Upper lobe of left lung (tissue), 6 donors: ENCODE measurements at places on chromosomes 3 and 15. TPM values are rescaled to one million over a fixed set of nuclear protein-coding genes. Genes with fewer than 3 reads are reported as not detected.

DNA sequence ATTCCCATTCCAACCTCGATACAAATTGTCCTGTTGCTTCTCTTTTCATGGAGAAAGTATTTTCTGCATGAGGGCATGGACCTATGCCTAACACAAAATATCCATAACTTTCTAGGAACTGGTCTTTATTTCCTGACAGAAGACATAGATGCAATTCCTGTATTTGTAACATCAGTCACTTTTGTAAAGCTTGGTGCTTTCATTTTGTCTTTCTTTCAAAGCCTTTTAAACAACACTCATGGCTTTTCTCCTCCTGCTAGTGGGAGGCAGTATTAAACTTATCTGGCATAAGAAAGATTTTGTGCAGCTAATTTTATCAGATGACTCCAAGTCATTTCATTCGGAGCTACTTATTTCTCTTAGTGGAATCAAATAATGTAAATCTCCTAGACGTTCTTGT, 616.0 kb downstream of the RBMS3 start:
- no peak for DNase-seq
- no peaks in the 10 kb centered on the region for H3K36me3 ChIP-seq
- H3K4me3 ChIP-seq = no peak overlapping the region
- H3K27me3 ChIP-seq = no peaks in the 10 kb centered on the region

DNA sequence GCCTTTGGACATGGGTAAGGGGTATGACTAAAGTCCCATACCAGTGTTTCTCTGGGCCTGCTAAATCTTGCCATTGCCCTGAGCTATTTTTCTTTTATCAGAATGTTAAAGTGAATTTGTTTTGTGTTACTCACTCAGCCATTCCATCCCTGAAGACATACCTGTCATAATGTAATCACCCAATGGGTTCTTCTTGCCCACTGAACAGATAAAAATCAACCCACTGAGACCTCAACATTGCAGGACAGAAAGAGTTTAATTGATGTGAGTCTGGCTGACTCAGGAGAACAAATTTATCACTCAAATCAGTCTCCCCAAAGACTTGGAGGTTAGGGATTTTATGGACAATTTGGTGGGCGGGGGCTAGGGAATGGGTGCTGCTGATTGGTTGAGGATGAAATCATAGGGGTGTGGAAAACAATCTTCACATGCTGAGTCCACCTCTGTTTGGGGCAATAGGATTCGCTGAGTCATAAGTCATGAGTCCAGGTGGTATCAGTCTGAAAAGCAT, 47.4 kb downstream of the ILDR1 start:
- no peaks in the 10 kb centered on the region for H3K36me3 ChIP-seq
- no peaks in the 10 kb centered on the region for H3K27me3 ChIP-seq
- no peak for DNase-seq
- no peak overlapping the region for H3K27ac ChIP-seq
- H3K4me1 ChIP-seq = no peaks in the 10 kb centered on the region
- H3K4me3 ChIP-seq = no peak overlapping the region

DNA sequence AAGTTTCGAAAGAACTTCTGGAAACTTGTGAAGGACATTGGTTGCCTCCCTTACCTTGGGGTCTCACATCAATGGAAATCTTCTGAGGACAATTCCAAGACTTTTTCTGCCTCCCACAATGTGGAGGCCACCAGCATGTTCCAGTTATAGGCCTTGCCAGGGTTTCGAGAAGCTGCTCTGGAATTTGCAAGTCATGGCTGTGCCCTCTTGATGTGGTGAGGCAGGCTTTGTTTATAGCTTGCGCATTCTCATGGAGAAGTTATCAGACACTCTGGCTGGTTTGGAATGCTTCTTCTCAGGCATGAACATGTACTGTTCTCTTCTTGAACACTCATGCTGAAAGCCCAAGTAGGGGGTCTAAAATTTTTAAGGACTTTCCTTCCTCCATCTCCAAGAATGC, 4.1 kb downstream of the CXCR6 start:
- H3K36me3 ChIP-seq = peaks cover 32% of the 10 kb centered on the region
- H3K27me3 ChIP-seq = no peaks in the 10 kb centered on the region
- no peak for DNase-seq
- H3K27ac ChIP-seq = peak overlapping the region; percentile 44
- H3K4me3 ChIP-seq = no peak overlapping the region
- H3K4me1 ChIP-seq = no peaks in the 10 kb centered on the region

GRCh38 chr15:22973987-22974386, 6.2 kb downstream of the CYFIP1 start:
- no peaks in the 10 kb centered on the region for H3K36me3 ChIP-seq
- no peak for DNase-seq
- H3K4me1 ChIP-seq = peaks cover 27% of the 10 kb centered on the region
- H3K27ac ChIP-seq = no peak overlapping the region
- H3K4me3 ChIP-seq = no peak overlapping the region
- H3K27me3 ChIP-seq = no peaks in the 10 kb centered on the region

DNA sequence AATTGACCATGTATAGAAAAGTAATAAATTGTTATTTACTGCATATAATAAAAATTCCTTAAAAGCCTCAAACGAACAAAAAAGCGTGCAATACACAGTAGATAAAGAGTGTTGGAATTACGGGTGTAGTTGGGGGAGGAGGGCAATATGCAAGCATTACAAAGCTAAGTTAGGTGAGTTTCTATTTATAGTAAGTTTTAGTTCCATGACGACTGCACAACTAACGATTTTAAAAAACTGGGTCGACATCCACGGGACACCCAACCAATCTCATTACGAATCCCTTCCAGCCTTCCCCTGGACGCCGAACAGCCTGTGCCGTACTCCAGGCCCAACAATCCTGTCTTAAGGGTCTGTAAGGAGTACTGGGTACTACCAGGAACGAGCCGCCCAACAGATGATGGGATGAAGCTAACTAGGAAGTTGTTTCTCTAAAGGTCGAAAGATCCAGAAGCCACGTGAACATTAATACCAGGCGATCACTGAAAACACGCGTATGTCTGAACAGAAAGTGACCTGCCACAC, 677 bp downstream of the POLQ start:
- DNase-seq = no peak
- peaks cover 11% of the 10 kb centered on the region for H3K4me1 ChIP-seq
- no peaks in the 10 kb centered on the region for H3K36me3 ChIP-seq
- peak overlapping the region; percentile 61 for H3K4me3 ChIP-seq

GRCh38 chr3:143360244-143360643, 240.7 kb downstream of the CHST2 start:
- H3K4me3 ChIP-seq = no peak overlapping the region
- H3K4me1 ChIP-seq = no peaks in the 10 kb centered on the region
- H3K36me3 ChIP-seq = no peaks in the 10 kb centered on the region
- no peak for DNase-seq
- H3K27me3 ChIP-seq = no peaks in the 10 kb centered on the region
- no peak overlapping the region for H3K27ac ChIP-seq

GRCh38 chr3:106398891-106399600, 530.2 kb upstream of the CBLB start:
- no peaks in the 10 kb centered on the region for H3K36me3 ChIP-seq
- no peaks in the 10 kb centered on the region for H3K4me1 ChIP-seq
- DNase-seq = no peak
- no peak overlapping the region for H3K4me3 ChIP-seq

DNA sequence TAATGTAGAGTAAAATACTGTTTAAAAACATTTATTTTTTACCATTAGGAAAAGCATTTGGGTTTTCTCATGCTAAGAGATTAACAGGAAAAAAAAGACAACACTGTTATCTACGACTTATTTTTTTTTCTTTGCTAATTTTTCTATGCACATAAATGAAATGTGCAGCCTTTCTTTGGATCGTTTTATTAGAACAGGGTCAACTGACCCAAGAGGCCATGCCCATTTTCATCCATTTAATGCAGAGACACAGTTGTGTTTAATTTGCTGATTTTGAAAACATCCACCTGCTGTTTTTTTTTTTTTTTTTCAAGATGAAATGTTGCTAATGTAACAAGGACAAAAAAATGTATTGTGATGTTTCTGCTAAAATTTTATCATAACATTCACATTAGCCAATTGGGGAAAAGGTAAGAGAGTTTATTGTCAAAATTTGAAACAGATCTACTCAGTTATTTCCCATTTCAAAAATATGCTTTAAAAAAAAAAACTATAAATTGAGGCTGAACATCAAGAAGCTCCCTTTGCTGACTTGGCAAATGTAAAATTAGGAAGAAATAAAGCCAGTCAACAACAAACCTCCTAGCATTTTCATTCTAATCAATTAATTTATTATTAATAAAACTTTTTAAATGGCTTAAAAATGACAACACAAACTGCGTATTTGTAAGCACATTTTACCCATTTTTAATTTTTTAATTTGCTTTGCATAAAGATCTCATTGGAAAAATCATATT, 485.2 kb downstream of the ROBO2 start:
- H3K36me3 ChIP-seq = no peaks in the 10 kb centered on the region
- no peak overlapping the region for H3K27ac ChIP-seq
- no peak for DNase-seq
- H3K27me3 ChIP-seq = no peaks in the 10 kb centered on the region
- H3K4me1 ChIP-seq = no peaks in the 10 kb centered on the region

DNA sequence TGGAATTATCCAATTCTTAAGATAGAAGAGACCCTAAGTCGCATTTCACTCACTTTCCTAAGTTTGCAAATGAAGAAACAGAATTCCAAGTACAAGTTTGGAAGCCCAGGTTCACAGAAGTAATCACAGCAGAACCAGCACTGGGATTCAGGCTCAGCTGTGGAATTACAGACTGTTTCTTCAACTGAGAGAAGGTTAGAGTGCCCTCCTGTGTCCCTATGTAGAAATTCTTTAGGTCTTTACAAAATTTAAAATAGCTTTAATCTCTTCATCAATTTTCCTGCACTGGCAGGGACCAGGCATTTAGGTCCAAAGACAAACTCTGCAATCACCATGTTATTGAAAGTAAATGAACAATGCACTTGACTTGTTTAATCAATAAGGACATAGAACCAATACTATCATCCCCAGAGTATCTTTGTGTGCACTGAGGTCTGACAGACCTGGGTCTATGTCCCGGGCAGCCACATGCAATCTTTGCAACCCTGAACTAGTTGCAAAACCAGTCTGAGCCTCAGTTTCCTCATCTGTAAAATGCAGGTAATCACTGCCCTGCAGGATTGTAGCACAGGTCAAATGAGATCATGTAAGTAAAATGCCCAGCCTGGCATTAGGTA, 96.3 kb upstream of the ZBED2 start:
- H3K36me3 ChIP-seq = no peaks in the 10 kb centered on the region
- no peaks in the 10 kb centered on the region for H3K27me3 ChIP-seq
- H3K27ac ChIP-seq = no peak overlapping the region
- H3K4me1 ChIP-seq = no peaks in the 10 kb centered on the region
- no peak for DNase-seq

DNA sequence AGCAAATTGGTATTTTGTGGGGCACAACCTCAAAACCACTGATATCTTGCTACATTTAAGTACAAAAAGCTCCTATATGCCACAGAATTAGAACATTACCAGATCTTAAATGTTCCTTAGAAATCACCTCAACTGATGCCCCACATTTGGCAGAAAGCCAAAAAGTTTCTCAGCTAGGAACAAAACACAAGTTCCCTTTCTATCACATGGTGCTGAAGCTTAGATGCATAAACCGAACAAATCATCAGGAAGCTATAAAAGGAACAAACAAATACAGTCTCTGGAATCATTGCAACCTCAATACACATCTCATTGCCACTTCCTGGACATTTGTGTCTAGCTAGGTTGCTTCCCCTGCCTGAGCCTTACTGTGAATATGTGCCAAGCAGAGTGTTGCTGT, 492.6 kb downstream of the LPP start:
- DNase-seq = no peak
- peaks cover 3% of the 10 kb centered on the region for H3K4me1 ChIP-seq
- no peaks in the 10 kb centered on the region for H3K36me3 ChIP-seq
- H3K27ac ChIP-seq = no peak overlapping the region

DNA sequence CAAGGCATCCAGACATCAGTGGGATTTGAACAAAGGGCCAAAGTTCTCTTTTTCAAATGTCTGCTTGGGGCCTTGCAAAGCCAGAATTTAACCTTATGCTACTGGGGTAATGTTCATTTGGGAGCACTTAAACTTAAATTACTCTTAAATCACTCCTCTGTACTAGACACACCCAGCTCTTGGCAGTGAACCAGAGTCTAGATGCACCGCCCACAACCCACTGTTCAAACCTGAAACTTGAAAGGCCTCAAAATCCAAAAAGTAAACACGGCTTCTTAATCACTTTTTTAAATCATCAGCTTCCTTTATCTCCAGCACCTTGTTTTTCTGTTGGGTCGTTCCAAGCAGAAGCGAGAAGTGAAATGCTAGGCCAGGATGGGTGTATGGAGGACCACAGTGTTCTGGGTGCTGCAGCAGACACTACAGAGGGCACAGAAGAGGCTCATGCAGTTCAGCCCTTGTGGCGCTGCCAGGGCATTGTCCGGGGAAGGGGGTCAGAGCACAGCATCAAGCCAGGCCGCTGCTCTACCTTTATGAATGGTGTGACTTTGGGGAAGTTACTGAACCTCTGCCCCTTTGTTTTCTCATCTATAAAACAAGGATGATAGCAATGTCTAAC, 28.8 kb downstream of the MECOM start:
- H3K4me1 ChIP-seq = peaks cover 8% of the 10 kb centered on the region
- H3K27ac ChIP-seq = no peak overlapping the region
- H3K4me3 ChIP-seq = no peak overlapping the region
- H3K36me3 ChIP-seq = no peaks in the 10 kb centered on the region

- H3K4me1 ChIP-seq = no peaks in the 10 kb centered on the region
- no peak overlapping the region for H3K4me3 ChIP-seq
- H3K27me3 ChIP-seq = no peaks in the 10 kb centered on the region
- no peaks in the 10 kb centered on the region for H3K36me3 ChIP-seq
- no peak for DNase-seq
- H3K27ac ChIP-seq = no peak overlapping the region
These were observed 55.3 kb upstream of the ITGA11 start for GRCh38 chr15:68487087-68487843.

- H3K36me3 ChIP-seq = no peaks in the 10 kb centered on the region
- H3K27ac ChIP-seq = no peak overlapping the region
These were observed 101.7 kb downstream of the IL1RAP start for GRCh38 chr3:190615607-190616006.

Gene PAQR5
- total RNA-seq = 15.5 TPM

Gene ZNF385D
- total RNA-seq = 1.8 TPM

Gene LRRC31
- total RNA-seq = 1.7 TPM

Gene PTH1R
- total RNA-seq = 7.9 TPM

Gene USP4
- 103 TPM for total RNA-seq

Gene EPM2AIP1
- total RNA-seq = 16.7 TPM

Gene C3orf49
- total RNA-seq = not detected

Gene SCAANT1
- not detected for total RNA-seq

Gene KBTBD13
- total RNA-seq = not detected

Gene ST8SIA2
- not detected for total RNA-seq

Gene ECE2
- not detected for total RNA-seq

Gene NCKIPSD
- total RNA-seq = 22.8 TPM
